Right forelimb (tissue), 1 donor: ENCODE measurements at places on chromosomes 13 and 19.

GRCh38 chr13:51524312-51524711 is 60.0 kb upstream of the WDFY2 start:
- no peak for DNase-seq

GRCh38 chr13:21833921-21834320 is 163.0 kb downstream of the FGF9 start:
- DNase-seq = no peak

DNA sequence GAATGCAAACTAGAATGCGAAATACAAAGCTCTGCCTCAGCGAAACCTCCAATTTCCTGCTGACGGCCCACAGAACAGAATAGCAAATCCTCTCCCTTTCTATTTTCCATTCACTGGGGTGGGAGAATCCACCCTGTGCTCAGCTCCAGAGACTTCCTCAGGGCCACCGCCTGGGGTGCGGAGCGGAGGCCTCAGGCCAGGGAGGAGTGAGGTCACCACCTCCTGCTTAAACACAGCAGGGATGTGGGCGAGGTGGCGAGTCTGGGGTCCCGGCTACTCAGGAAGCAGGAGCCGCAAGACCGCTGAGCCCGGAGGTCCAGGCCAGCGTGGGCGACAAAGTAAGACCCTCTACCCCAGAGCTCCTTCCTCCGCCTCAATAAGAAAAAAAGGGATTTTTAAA is 666 bp upstream of the ZNF320 start:
- peak; percentile 45 for DNase-seq

DNA sequence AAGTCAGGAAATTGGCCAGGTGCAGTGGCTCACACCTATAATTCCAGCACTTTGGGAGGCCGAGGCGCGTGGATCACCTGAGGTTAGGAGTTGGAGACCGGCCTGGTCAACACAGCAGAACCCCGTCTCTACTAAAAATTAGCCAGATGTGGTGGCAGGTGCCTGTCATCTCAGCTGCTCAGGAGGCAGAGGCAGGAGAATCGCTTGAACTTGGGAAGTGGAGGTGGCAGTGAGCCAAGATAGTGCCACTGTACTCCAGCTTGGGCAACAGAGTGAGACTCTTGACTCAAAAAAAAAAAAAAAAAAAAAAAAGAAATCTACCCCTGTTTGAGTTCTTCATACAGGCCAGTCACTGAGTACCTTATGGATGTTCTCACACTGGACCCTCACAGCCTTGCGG is 42.0 kb downstream of the SLC15A1 start:
- DNase-seq = no peak

- DNase-seq = no peak
These were observed 212.5 kb upstream of the SOX1 start for GRCh38 chr13:111854403-111854802.

GRCh38 chr13:111630406-111630805 is 310.0 kb downstream of the TEX29 start:
- DNase-seq = no peak

DNA sequence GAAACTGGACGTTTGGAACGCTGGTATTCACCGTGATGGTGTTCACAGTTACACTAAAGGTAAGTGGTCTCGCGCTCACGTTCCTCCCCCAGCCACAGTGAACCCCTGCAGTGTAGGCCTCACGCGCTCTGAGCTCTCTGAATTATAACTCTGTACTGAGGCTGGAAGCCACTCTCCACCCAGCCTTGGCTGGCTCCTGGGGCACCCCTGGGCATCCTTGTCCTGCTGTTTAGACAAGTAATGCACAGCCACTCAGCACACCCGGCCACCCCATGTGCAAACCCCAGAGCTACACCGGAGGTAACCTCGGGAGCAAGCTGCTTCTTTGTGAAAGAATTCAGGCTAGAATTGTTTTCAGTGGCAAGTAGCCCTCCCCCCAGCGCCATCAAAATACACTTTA is 97.3 kb upstream of the MCF2L start:
- no peak for DNase-seq

DNA sequence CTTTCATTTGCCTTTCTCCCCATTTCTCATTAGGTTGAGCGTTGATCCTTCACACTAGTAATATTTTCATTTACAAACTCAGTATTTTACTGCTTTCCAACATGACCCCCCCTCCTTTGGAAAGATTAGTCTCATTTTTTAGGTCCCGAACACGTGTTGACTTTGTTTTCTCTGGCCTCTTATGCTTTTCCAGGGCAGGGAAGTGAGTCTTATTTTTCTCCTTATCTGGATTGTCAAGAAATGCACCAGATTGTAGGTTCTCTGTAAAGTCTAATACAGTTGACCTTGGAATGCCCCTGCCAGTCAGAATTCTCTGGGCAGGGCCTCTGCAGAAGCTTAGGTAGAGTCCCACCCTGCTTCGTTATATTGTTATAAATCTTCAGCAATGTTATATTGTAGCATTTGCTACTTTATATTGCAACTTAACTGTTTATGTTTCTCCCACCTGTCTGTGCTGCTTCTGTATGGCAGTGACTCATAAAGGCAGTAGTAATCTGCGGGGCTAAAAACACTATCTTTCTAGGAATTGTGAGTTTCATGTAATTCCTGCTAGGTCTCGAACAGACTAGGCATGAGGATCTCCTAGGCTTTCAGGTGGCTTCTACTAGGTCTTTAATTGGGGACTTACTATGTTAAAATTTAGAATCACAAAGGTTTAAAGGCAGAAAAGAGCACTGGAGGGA is 2.0 kb downstream of the TDRD3 start:
- DNase-seq = no peak

GRCh38 chr13:31885994-31886393 is 145.6 kb upstream of the FRY start:
- no peak for DNase-seq

- DNase-seq = no peak
These were observed 213.5 kb upstream of the UBL3 start for GRCh38 chr13:30063892-30064291.

- no peak for DNase-seq
These were observed 8.0 kb downstream of the RXFP2 start for GRCh38 chr13:31747291-31747690.
